Natural killer cell treated with Interleukin-12 subunit alpha and Interleukin-12 subunit beta and Interleukin-15 and Interleukin-18, amount 100 ng/mL, for 72 hours (primary cell): ENCODE measurements at places on chromosomes 11 and 22. TPM values are rescaled to one million over a fixed set of nuclear protein-coding genes. Genes with fewer than 3 reads are reported as not detected.

Gene TSGA10IP
- total RNA-seq: not detected

Gene PAMR1
- not detected for total RNA-seq

Gene CARD16
- total RNA-seq: 17.1 TPM

Gene EMID1
- 0.67 TPM for total RNA-seq

Gene TRIM49D2
- not detected for total RNA-seq
